Choroid plexus epithelial cell (primary cell): ENCODE measurements at places on chromosomes 2 and 18.
A peak's percentile ranks its signal among the peaks of the same experiment; 100 is the strongest.

DNA sequence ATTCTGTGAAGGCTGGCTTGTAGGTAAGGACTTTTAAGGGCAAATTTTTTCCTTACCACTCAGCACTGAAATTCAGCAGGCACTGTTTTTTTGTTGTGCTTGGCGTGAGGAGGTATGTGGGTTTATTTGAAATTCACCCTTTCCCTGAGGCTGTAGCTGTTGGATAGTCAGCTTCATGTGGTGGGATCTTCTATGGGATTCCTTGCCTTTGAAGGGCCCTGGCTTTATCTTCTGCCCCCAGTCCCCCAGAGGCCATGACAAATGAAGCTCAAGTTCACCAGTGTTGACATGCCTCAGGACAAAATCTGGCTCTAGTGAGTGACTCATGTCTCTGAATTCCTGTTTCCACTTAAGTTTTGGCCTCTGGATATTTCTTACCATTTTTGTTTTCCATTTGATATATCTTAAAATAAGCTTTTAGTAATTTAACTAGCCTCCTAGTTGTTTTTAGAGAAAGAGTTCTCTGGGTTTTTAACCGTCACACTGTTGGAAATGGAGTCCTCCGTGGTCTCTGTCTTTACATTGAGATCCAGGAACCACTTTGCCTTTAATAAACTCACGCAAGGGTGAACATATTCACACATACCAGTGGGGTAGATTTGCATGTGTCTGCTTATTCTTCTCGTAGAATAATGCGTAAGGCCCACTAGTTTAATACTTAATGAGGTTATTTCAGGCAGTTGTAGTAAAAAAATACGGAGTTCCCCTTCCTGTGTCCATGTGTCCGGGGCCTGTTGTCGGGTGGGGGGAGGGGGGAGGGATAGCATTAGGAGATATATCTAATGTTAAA lies 211.1 kb upstream of the FAM98A start:
- DNase-seq = no peak

- no peak for DNase-seq
Observed at GRCh38 chr2:62933398-62933917, 117.2 kb upstream of the OTX1 start.

DNA sequence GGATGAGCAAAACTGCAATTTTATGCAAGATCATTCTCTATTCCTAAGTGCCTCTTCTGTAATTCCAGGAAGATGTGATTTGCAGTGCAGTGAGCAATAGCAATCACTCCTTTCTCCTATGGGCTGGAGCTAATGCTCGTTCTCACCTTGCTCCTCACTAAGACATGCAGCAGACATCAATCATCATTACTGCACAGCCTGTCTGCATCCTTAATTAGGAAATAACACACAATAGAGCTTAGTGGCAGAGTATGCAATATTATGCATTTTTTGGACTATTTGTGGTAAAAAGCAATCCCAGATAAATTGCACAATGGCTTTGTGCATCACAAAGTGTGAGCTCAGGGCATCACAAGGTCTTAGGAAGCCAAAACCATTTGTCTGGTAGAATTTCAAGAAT lies 32.6 kb upstream of the RAPH1 start:
- DNase-seq = peak; percentile 30

GRCh38 chr2:66545258-66545657 lies 110.3 kb downstream of the MEIS1 start:
- no peak for DNase-seq

- DNase-seq = no peak
Observed at GRCh38 chr18:36912887-36913286, 84.0 kb downstream of the KIAA1328 start.

DNA sequence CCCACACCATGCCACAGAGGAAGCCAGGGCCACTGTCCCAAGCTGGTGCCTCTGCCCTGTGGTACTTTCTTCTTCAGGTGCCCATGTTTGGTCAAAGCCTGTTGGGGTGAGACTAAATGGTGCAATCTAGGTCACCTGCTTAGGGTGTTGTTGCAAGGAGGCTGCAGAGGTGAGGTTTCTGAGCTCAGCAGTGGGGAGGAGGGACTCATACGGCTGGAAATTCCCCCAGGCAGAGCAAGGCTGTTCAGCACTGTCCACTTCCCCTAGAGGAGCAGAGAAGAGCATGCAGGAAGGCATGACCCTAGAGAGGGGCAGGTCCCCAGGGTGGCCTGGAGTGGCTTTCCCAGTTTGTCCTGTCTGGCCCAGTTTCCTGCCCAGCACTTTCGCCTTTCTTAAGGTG lies 211.0 kb downstream of the HAUS1 start:
- DNase-seq = no peak

DNA sequence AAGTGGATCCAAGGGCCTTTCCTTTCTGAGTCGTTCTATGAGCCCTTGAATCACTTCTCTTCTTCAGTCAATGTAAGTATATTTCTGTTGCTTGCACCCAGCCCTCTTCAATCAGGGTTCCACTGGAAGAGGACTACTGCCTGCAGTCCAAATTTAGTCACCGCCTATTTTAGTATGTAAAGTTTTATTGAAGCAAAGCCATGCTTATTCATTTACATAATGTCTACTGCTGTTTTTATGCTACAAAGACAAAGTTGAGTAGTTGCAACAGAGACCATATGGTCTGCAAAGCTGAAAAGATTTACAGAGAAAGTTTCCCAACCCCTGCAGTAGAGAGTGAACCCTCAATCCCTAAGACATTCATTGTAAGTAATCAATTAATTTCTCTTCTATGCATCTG lies 332.5 kb upstream of the TNP1 start:
- DNase-seq = no peak

DNA sequence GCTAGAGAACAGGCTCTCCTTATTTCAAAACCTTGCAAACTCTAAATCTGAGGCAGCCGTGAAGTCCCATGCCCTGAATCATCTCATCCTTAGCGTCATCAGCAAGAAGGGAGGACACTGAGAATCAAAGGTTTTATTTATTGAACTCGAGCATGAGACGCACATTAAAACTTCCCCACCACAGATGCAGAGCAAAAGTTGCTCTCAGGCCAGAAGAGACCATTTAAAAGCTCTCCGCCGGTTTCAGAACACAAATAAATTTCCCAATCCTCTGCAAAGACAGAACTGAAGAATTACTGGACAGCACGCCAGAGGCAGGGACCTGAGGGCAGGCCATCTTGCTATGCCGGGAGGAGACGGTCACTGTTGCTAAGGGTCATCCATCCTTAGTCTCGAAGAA lies 1.3 kb downstream of the AMMECR1L start:
- DNase-seq = peak; percentile 67

GRCh38 chr2:207135801-207136457 lies 29.8 kb downstream of the KLF7 start:
- DNase-seq = no peak

- DNase-seq = peak; percentile 24
Observed at GRCh38 chr2:1638281-1638860, 105.9 kb downstream of the PXDN start.

DNA sequence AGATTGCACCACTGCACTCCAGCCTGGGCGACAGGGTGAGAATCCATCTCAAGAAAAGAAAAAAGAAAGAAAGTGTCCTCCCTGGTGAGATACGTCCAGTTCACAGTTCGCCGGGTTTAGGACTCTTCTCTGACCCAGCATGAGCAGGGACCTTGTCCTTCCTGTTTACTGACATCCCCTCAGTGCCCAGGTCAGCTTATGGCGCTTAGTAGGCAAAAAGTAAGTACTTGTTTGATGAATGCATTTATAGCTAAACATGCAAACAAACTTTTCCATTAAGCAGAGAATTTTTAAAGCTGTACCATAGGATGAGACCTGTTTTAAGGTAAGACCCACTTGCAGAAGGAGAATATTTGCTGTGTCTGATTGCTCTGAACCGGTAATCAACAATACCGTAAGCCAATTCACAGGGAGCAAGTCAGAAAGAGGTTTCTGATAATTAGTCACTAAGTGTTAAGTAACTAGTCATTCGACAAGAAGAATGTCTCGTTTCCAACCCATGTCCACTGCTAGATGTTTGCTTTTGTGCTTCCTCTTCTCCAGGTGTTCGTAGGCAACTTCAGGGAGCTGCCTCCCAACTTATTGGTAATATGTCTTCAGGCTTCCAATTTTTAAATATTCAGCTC lies 40.0 kb downstream of the MOGAT1 start:
- DNase-seq = no peak

GRCh38 chr2:228731517-228731916 lies 539.6 kb downstream of the PID1 start:
- DNase-seq = peak; percentile 91

- peak; percentile 65 for DNase-seq
Observed at GRCh38 chr2:26577442-26578112, 63.6 kb downstream of the CIB4 start.

GRCh38 chr2:215883799-215884198 lies 129.6 kb downstream of the MREG start:
- DNase-seq = no peak

- no peak for DNase-seq
Observed at GRCh38 chr2:85594715-85595300, 737 bp upstream of the RNF181 start.

DNA sequence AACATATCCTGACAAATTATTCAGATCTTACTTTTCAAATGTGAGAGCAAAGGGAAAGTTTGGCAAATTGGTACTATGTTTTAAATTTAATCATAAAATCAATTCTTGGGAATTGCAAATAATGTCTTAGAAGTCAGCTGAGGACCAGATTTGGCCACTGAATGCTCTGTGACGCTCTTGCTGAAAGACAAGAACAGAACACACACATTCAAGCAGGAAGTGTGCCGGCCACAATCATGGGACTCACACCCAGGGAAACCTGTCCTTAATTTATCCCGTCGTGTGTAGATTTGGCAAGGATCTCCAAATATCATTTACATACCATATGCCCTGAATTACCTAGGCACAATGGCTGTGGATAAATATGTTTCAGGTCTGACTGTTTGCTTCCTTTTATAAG lies 253.1 kb downstream of the TCF4 start:
- no peak for DNase-seq

DNA sequence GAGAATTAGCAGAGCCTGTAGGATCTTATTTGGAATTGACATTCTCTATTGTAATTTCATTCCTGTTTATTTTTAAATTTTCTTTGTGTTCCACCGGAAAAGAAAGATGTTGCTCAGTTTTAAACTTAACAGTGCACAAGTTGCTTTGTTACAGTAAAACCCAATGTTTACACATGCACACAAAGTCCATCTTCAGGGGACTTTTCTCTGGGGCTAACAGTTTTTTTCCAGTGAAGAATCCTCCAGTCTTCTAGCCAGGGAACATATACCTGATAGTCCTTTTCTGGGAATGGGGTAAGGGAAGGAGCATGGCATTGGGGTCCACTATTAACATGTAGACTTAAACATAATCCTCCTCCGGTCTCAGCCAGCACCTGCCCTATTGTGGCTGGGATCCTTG lies 25.2 kb upstream of the MRPL33 start:
- DNase-seq = no peak

DNA sequence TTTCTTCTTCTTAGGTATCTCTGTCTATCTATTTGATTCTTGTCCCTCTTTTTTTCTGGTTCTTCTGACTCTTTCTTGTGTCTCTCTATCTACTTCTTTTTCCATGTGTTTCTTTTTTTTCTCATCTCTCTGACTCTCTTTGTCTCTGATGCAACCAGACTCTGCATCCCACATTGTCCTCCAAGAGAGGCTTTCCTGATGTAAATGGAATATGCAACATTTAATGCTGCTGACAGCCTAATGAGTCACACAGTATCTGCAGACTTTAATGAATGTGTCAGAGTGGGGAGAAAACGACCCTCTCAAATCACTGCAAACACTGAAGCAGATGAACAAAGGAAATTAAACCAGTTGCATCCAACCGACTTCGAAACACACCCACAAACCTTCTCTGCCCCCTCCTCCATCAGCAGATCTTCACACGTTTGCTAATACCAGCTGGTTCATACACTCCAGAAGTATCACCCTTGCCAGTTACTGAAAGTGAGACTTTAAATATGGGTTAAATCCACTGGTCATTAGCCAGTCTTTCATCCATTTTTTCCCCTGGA lies 351.5 kb downstream of the TXNL1 start:
- DNase-seq = no peak

DNA sequence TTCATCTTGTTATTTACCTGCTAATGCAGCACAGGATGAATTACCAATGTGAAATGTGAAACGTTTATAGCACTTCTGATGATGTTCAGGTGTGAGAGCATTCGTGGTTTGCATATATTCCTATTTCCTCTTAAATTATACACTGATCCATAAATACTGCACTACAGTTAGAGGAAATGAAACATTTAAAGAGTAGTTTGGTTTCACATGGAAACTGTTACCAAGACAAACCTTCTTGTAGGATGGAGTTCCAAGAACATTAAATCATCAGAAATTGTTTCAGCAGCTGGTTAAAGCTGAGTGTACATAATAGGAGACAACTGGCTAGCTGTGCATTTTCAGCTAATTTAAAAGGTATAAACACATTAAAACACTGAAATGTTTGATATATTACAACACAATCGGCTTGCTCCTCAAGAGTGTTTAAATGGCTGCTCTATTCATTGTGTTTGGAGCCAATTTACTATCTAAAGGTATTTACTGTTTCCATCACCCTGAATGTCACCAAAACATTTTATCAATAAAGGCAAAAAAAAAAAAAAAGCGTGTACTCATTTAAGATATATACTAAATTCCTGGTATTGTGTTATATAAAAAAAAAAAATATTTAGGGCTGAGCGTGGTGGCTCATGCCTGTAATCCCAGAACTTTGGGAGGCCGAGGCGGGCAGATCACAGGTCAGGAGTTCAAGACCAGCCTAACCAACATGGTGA lies 100.6 kb downstream of the DYM start:
- peak; percentile 72 for DNase-seq

DNA sequence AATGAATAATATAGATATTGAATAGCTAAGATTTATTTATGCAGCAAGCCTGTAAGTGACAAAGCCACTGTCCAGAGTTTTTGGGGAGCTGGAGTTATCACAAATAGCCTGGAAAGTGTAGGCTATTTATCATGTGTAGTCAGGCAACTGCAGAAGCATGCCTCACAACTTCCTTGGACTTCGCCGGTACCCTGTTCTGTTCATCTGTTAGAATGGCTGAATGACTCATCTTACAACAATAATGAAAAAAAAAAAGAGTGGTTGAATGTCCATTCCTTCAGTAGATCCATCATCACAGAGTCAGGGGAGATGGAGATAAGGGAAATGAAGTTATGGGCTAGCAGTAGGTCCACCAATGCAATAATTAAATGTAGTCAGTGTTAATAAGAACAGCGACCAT lies 24.0 kb upstream of the ATP5MC3 start:
- DNase-seq = peak; percentile 58

DNA sequence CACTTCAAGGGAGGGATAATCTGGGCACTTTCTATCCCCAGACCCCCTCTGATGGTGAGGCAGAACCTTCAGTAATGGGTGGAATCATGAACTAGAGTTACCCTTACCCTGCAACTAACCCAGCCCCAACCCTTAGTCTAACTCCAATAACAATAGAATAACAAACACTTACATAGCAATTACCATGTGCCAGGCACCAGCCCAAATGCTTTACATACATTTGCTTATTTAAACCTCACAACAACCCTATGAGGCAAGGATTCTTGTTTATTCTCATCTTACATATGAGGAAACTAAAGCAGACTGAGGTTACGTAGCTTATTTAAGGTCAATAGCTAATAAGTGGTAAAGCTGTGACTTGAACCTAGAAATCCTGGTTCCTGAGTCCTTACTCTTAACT lies 132.8 kb downstream of the CYP26B1 start:
- peak; percentile 61 for DNase-seq

- DNase-seq = no peak
Observed at GRCh38 chr2:33250417-33251029, 225.9 kb upstream of the RASGRP3 start.
